ENCODE measurements at places on chromosomes 3 and 15.

GRCh38 chr3:184031187-184031792 is at the start of gene HTR3D:
HTR3D (plus strand) TSS chr3:184031742; CDS start chr3:184031742, 0 bp downstream.
- no peak for DNase-seq

DNA sequence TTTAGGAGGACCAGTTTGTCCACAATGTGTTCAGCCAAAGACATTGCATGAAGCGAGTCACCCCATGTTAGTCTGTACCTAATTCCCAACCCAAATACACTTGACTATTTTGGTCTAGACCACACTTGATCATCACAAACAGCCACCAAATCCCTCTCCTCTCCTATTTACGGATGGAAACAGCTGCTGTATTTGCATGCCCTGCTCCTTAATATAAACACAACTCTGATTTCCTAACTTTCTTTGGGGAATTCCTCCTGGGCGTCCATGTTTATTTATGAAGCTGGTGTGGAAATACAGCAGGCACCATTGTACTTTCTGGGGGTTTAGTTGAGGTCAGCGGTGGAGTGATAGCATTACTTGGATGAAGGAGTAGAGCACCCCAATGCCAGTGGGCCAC is 235.2 kb downstream of the TLE3 start:
- no peak for DNase-seq

GRCh38 chr3:4520033-4520816 is 27.1 kb downstream of the ITPR1 start:
- no peak for DNase-seq

DNA sequence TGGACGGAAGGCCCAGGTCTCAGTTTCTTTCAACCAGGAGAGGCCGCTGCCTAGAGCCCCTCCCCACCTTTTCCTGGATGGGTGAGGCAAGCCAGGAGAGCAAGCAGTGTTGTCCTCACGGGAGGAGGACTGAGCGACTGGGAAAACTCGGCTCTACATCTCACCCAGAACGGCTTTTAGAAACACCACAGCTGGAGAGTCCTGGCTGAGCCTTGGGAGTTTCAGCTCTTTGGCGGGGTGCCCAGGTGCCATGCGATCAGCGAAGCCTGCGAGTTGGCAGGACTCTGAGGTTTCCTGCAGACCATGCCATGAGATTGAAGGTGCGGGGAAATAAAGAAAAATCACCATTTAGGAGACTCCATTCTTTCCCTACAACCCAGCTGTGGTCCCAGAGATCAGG is 26.0 kb downstream of the PPCDC start:
- DNase-seq: no peak

- no peak for DNase-seq
These were observed 189.9 kb downstream of the LPP start for GRCh38 chr3:188343894-188344293.

GRCh38 chr15:67327312-67327711 is 72.7 kb downstream of the IQCH start:
- DNase-seq: no peak

- no peak for DNase-seq
These were observed 225.9 kb upstream of the C2CD4B start for GRCh38 chr15:62390791-62391640.

DNA sequence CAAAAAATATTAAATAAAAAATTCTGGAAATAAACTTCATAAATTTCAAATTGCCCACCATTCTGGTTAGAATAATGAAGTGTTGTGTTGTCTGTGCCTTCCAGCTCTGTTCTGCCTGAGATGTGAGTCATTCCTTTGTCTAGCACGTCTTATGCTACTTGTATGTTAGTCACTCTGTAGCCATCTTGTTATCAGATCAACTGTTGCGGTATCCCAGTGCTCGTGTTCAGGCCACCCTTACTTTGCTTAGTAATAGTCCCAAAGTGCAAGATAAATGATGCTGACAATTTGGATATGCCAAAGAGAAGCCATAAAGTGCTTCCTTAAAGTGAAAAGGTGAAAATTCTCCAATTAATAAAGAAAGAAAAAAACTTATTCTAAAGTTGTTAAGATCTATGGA is 527.5 kb downstream of the NAALADL2 start:
- DNase-seq: no peak

- no peak for DNase-seq
These were observed 53.4 kb upstream of the C15orf39 start for GRCh38 chr15:75148280-75148679.

DNA sequence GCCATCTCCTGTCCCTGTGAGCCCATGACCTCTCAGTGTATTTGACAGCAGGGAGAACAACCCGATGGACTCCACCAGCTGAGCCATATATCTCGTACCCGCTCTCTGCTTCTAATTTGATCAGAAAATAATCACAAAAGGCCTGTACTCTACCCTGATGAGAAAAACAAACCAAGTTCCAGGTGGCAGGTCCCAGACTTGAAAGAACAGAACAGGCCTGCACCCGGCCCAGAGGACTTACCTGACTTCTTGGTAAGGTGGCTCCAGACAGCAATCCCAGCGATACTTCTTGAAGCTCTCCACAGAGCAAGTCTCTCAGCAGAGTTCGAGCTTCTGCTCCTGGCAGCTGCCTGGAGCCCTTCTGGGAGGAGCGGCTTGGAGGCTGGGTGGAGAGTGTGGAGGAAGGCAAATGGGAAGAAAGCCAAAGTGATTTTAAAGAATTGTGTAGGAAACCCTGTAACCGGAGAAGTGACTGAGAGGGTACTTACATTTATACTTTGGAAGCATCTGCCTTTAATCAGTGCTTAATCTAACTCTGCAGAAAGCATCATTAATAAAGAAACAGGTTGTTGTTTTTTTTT is 91.6 kb downstream of the SCN11A start:
- no peak for DNase-seq

DNA sequence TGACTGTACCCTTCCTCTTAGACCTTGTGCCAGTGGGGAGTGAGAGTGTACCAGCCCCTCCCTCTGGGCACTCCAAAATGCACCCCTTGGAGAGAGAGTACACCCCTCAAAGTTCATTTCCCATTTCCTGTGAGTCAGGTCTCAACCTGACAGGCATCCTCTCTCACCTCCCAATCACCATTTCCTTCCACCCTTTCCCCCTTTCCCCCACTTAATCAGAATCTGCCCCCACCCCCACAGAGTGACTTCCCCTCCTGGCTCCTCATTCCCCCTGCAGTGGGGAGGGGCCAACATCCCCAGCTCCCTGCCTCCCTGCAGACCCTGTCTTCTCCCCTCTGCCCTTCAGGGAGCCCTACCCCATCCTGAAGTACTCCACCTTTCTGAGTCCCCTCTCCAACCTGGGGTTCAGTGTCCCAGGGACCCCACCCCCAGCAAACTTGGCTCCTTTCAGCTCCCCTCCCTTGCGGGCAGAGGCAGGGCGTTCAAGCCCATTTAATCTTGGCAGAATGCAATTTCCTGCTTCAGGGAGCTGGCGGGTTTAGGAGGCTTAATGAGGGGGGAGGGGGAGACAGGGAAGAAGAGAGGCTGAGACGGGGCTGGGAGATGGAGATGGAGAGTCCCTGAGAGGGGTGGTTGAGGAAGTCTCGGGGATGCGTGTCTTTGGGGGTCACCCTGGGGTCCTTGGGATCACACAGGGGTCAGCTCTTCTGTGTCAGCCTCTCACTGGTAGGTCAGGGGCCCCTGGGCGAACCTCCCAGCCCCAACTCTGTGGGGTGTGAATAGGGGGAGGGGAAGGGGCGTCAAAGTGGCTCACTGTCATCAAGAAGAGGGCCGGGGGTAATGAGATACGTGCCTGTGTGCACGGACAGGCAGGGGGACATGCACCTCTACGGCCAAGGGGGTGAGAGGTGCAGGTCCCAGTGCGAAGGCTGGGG is 16.6 kb upstream of the SEMA3F start:
- no peak for DNase-seq

- DNase-seq: no peak
These were observed 375.9 kb upstream of the NAALADL2 start for GRCh38 chr3:174483254-174483653.

DNA sequence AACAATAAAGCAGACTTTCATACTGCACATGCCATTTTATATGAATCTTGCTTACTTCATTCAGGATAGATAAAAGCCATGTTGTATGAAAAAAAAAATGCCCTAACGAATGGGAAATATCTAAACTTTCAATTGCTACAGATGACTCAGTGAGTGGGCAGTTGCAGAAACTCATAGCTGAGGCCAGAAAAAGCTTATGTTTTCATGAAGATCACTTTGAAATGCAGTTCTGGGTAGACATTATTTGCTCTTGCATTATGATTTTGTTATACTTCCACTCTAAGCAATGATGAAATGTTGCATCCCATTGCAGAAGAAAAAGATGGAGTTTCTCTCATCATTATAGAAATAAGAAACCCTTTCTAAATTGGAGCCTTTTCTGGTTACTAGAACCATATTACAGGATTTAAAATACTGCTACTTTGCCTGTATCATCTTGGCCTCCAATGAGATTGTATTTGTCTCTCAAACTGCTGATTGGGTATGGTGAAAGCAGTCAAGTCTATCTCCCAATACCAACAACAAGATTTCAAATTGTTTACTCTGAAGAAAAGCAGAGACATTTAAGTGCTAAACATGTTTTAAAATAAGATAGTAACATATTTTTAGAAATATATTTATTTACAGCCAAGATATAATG is 17.0 kb downstream of the PEAK1 start:
- DNase-seq: no peak

DNA sequence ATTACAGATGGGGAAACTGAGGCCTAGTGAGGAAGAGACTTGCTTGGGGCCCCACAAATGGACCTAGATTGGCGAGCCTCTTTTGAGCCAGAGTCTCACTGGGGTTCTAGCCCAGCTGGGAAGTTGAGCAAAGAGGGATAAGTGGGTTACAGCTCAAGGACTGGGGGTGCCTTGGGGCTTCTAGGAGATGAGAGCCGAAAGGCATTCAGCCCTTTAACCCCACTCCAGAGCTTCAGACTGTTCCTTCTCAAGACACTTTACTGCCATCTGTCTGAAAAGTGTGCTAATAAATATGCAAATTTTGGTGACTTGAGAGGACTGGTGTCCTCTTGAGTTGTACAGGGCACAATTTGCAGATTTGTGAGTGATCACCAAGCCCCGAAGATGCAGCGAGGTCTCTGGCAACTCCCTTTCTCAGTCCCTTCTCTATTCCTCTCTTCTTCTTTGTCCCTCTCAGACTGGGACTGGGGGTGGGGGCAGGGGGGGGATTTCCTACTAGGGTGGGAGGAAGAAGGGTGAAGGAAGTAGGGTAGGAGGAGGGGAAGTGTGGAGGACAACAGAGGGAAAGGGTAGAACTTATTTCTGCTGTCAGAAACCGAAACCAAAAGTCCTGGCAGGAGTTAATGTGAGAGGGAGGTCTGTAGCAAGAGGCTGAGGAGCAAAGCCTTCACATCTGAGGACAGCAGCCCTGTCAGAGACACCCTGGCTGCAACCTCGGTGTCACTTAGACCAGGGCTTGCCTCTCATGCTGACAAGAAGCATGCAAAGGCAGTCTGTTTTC is 16.2 kb upstream of the ANKDD1A start:
- peak; percentile 26 for DNase-seq

GRCh38 chr3:78659386-78659987 is 1108.3 kb downstream of the ROBO1 start:
- DNase-seq: no peak

- peak; percentile 26 for DNase-seq
These were observed 34.8 kb upstream of the CTSH start for GRCh38 chr15:78979456-78980320.

- DNase-seq: peak; percentile 47
These were observed 489 bp downstream of the GMPPB start for GRCh38 chr3:49723296-49723627.

- DNase-seq: no peak
These were observed 75.7 kb upstream of the KLHL25 start for GRCh38 chr15:85870216-85871014.

DNA sequence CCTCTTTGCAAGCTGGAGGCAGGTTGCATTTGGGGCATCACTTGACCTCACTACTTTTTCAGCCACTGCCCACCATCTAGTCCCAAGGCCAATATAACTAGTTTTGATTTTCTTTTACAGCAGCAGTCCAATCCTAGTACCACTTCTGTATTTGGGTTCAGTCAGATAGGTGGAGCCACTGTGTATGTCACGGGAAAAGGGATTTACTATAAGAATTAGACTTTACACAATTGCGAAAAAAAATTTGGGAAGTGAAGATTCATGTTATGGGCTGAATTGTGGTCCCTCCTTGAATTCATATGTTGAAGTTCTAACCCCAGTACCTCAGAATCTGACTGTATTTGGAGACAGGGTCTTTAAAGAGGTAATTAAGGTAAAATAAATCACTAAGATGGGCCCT is 37.4 kb upstream of the NMNAT3 start:
- no peak for DNase-seq

GRCh38 chr3:192339214-192339613 is 388.1 kb downstream of the FGF12 start:
- no peak for DNase-seq

GRCh38 chr15:41507820-41508290 is 5.8 kb downstream of the LTK start:
- no peak for DNase-seq

DNA sequence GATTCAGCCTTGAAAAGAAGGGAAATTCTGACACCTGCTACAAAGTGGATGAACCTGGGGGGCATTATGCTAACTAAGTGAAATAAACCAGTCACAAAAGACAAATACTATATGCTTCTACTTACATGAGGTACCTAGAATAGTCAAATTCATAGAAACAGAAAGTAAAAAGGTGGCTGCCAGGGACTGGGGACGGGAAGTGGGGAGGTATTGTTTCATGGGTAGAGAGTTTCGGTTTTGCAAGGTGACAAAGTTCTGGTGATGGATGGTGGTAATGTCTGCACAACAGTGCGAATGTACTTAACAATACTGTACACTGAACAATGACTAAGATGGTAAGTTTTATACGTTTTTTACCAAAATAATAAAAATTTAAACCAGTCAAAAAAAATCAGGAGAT is 4.8 kb downstream of the IDH2 start:
- DNase-seq: peak; percentile 34

GRCh38 chr15:99845009-99845408 is 111.8 kb upstream of the LYSMD4 start:
- DNase-seq: no peak

DNA sequence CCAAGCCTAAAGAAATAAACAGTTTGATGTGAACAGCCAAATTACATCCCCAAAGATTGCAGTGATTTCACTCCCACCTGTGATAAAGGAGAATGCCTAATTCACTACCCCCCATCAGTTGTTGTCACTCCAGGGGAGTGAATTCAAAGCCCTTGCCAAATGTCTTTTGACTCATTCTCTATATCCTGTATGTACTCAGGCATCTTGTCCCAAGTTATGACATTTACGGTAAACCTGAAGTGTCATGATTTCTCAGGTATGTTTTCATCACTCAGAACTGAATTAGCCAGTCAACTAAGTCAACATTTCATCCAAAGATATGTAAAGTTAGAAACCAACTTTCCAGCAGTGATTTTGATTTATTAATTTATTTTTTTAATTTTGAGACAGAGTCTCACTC is 22.0 kb upstream of the HERC1 start:
- DNase-seq: no peak

GRCh38 chr3:79297245-79297960 is 470.4 kb downstream of the ROBO1 start:
- no peak for DNase-seq

- DNase-seq: no peak
These were observed 334.3 kb downstream of the UNC13C start for GRCh38 chr15:54312528-54312927.

Measured in T-helper 17 cell (primary cell).